ENCODE measurements at places on chromosomes 5 and 9. TPM values are rescaled to one million over a fixed set of nuclear protein-coding genes. Genes with fewer than 3 reads are reported as not detected.

- DNase-seq, result no peak
Observed at GRCh38 chr9:136740491-136740890, 2.2 kb downstream of the LCN10 start.

- no peak for DNase-seq
Observed at GRCh38 chr5:113068559-113068958, 92.0 kb downstream of the DCP2 start.

Gene PCDHA8
- total RNA-seq, result not detected

- DNase-seq, result no peak
Observed at GRCh38 chr5:128711216-128711615, 173.2 kb upstream of the FBN2 start.

DNA sequence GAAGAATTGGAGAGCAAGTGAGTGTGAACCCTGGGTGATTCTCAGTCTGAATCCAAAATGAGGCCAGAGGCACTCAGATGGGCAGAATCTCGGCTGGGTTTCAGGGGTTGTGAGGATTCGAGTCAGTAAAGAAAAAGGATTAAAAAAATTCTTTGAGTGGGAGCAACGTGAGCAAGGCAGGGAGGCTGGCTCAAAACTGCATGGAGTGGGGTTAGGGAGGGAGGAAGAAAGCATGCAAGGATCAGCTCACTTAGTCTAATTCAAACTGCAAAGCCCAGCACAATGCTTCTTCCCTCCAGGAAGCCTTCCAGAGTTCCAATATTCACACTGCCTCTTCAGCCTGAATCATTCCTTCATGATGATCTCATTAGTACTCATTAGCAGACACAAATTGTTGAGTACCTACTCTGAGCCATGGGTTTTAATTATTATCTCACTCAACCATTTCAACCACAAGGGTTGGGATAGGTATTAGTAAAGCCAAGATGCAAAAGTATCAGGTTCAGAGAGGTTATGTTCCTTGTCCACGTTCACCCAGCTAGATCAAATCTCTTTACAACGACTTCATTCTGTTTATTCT lies 95.8 kb downstream of the BRINP1 start:
- DNase-seq, result no peak

- no peak for DNase-seq
Observed at GRCh38 chr5:113110117-113110516, 133.5 kb downstream of the DCP2 start.

GRCh38 chr5:148524721-148525120 lies 129.6 kb downstream of the HTR4 start:
- no peak for DNase-seq

Measured in esophagus squamous epithelium (tissue), 5 donors.